Mesothelial cell of epicardium (in vitro differentiated cells): ENCODE measurements at places on chromosomes 16 and 17.

DNA sequence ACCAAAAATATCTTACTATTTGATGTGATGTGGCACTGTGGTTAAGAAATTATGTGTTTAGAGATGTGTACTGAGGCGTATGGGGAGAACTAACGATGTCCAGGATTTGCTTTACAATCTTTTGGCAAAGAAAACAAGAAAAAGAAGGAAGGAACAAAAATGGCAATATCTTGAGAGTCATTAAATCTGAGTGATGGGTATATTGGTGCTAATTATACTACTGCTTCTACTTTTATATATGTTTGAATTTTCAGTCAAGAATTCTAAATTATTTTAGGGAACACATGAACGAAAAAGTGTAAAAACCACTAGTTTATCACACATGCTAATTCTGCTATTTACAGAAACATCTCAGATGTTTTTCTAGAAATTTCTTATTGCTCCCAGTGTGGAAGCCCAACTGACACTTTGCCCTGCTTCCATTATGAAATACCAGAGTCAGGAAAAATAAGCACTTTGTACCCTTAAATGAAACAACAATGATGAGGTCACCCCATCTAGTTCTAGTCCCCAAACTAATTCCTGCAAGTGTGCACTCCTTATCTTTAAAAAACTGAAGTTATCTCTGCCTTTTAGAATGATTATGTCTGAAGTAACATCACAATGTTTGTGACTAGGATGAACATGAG, 18.8 kb downstream of the TAT start:
- no peak for DNase-seq

DNA sequence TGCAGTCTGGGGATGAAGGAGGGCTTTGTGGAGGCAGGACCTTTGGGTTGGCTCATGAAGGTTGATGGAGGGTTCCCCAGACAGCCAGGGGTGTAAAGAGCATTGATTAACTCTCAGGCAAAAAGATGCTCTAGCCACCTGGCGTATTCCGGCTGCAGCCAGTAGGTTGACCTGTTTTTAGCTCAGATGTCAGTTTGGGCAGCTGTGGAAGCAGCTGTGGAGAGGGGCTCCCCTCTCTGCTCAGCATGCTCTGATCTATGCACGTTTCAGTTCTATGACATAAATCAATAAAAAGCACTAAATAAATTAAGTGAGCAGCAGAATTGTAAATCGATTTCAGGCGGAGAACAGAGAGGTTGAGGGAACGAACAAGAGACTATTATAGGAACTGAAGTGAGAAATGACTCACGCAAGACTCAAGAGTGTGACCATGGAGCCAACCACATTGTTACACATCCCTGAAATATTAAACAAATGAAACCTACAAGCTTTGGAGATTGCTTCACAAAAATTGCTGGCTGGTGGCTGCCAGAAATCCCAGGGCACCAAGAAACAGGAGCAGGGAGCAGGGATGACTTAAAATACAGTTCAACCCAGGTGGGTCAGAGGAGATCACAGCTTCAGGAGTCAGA, 111.9 kb downstream of the GSG1L start:
- no peak for DNase-seq

GRCh38 chr17:10126616-10127501, 71.5 kb downstream of the GAS7 start:
- DNase-seq: no peak

GRCh38 chr16:1825864-1826690, 548 bp downstream of the HAGH start:
- DNase-seq: no peak

GRCh38 chr16:12303653-12304052, 327.1 kb downstream of the SNX29 start:
- DNase-seq: no peak

GRCh38 chr16:19083670-19084069, 16.3 kb downstream of the COQ7 start:
- no peak for DNase-seq

DNA sequence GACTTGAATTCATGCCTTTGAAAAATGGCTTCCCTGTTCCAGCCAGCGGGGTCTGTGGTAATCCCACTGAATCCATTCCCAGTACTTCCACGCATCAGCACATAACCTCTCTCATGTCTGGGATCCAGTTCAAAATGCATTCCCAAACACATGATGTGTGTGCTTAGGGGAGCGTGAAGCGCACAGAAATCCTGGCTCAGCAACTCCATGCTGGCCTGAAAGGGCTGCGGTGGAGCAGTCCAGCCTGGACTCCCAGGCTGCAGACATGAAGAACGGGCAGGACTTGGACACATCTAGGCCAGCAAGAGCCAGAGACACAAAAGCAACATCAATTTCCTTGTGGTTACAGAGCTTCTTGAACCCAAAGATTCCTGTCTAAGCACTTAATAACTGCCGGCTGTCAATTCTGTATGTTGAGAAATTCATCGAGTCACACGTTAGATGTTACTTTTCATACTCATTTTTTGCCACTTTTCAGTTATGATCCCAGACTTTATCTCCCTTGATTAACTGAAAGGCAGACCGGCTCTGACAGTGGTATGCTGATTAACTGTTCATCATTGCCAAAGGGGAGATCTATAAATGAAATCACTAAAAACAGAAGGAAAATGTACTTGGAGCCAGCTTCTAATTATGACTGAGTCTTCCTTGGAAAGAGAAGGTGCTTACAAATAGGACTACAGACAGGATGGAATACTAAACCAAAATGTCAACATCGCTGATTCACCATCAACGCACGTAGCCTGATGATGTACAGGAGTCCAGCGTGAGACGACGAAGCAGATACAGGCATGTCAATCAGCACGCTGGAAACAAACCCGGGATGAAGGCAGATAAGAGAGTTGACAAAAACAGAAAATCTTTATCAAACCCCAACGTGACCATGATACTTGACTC, 23.0 kb downstream of the NSMCE1 start:
- no peak for DNase-seq

DNA sequence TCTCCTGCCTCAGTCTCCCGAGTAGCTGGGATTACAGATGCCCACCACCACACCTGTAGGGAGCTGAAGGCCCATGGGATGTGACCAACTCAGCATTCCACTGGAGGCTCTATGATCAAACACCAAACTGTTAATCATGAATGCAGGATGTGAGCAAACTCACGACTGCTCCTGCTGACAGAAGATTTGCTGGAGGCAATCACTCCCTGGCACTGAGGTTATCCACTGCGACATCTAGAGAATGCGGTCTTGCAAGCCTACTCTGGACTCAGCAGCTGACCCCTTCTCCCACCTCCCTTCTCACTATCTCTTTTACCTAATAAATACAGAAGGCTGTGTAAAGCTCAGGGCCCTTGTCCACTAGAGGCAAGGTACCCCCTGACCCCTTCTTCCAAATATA, 4.9 kb downstream of the TEX14 start:
- no peak for DNase-seq

- no peak for DNase-seq
Observed at GRCh38 chr16:72480911-72481310, 309.0 kb upstream of the PMFBP1 start.

- no peak for DNase-seq
Observed at GRCh38 chr17:51032850-51033249, 87.8 kb downstream of the SPAG9 start.

DNA sequence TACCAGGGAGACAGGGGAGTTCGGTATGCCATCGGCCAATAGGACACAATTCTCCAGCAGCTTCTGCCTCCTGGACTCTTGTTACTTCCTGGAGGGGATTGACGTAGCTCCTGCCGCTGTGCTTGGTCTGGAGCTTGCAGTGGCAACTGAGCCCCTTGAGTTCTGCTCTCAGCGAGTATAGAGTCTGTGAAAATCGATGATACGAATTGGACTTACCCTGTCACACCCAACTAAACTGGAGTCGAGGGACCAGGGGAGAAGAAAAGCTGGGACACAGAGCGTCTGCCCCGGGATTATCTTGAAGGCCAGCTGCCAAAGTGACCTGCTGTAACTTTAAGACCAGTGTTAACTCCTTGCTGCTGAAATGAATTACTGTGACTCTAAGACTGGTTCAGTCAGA, 22.2 kb downstream of the SEC14L1 start:
- no peak for DNase-seq

DNA sequence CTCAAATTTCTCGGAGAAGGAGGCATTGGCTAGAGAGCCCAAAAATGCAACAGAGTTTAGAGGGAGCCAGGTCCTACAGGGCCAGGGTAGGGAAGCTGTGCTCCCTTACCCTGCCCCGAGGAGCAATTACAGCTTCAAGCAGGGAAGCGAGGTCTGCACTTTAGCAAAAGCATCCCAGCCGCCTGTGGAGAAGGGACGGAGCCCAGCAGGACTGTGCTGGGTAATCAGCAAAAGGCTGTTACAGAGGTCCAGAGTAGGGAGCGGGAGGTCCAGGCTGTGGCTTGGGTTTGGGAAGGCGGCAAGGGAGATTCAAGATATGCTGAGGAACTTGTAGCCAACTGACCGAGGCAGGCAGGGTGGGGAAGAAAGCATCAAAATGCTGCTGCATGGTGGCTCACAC, 162.6 kb downstream of the TMEM132E start:
- DNase-seq: no peak

GRCh38 chr17:57486882-57487301, 230.6 kb downstream of the MSI2 start:
- DNase-seq: no peak

DNA sequence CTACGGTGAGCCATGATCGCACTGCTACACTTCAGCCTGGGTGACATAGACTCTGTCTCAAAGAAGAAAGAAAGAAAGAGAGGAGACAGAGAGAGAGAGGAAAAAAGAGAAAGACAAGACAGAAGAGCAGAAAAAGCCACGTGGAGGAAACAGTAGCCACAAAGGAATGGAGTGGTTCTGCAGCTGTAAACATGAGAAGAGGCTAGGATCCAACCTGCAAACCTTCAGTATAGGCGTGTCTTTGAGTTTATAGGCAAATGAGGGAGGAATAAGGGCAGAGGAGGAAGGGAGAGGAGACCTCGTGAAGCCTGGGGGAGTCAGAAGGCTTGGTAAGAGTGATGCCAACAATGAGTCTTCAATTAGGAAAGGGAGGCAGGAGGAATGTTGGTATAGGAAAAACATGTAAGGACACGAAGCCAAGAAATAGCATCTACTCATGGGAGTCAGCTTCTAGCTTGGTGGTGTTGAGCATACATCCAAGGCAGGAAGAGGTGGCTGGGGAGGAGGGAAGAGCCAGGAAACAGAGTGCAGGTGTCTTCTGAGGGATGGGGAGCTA, 3.9 kb downstream of the MED9 start:
- DNase-seq: no peak

- no peak for DNase-seq
Observed at GRCh38 chr16:53999841-54000240, 286.7 kb downstream of the IRX3 start.
